ENCODE measurements at places on chromosomes 4 and X.
A peak's percentile ranks its signal among the peaks of the same experiment; 100 is the strongest.

GRCh38 chr4:18813055-18813454 is 791.5 kb upstream of the LCORL start:
- H3K27ac ChIP-seq = no peak overlapping the region
- peaks cover 2% of the 10 kb centered on the region for H3K4me1 ChIP-seq
- H3K36me3 ChIP-seq = no peaks in the 10 kb centered on the region
- H3K4me3 ChIP-seq = no peak overlapping the region

DNA sequence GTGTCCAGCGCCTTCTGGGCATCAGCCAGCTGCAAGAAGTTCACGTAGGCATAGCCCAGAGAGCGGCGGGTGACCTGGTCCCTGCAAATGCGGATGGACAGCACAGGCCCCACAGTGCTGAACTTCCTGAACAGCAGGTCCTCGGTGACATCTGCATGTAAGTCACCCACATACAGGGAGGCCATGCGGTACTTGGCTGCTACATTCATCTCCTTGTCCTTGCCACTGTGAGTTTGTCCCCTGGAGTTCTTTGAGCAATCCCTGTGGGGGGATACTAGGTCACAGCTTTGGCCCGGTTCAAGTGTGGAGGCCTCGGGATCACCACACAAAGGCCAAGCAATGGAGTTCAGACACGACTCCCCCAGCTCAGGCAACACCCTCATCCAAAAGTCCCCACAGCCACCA is 776 bp downstream of the PABPC4L start:
- H3K36me3 ChIP-seq = no peaks in the 10 kb centered on the region
- H3K4me3 ChIP-seq = peak overlapping the region; percentile 79
- no peak for DNase-seq
- H3K4me1 ChIP-seq = peaks cover 5% of the 10 kb centered on the region

DNA sequence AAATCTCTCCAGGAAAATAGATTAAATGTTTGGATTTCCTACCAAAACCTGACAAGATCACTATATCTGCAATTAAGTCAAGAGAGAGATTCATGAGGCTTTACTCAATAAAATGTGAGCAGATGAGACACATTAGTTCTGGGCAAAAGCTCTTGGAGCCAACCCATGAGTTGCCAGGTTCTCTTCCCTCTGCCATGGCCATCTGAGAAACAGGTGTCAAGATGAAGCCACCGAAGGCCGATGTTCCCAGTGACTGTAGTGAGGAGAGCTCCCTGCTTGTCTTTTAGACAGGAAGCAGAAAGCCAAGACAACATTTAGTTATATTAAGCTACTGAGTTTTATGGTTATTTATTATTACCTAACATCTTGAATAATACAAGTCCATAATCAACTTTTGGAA is 1068.7 kb downstream of the STPG2 start:
- H3K27me3 ChIP-seq = no peaks in the 10 kb centered on the region
- H3K27ac ChIP-seq = no peak overlapping the region
- no peak overlapping the region for H3K4me3 ChIP-seq

DNA sequence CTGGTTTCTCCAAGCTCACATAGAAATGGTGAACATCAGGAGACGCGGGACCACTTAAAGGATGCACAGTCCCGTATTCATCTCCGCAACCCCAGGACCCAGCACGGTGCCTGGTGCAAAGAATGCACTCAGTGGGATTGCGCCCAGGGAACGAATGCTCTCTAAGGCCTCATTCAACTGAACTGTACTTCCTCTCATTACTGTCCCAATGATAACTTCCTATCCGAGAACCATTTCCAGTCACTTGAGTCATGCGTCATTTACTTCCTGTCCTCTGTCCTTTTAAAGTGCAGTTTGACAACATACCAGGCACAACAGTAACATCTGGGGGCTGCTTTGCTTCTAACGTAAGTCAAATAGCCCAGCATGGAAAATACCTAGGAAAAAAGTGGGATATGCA is 75.7 kb downstream of the RBM47 start:
- no peak for DNase-seq
- H3K4me1 ChIP-seq = no peaks in the 10 kb centered on the region
- H3K27me3 ChIP-seq = no peaks in the 10 kb centered on the region
- H3K27ac ChIP-seq = no peak overlapping the region
- H3K4me3 ChIP-seq = no peak overlapping the region

GRCh38 chr4:188187106-188187505 is 47.9 kb downstream of the TRIML1 start:
- H3K27ac ChIP-seq = no peak overlapping the region
- peaks cover 2% of the 10 kb centered on the region for H3K27me3 ChIP-seq
- H3K4me1 ChIP-seq = no peaks in the 10 kb centered on the region
- H3K4me3 ChIP-seq = no peak overlapping the region
- no peaks in the 10 kb centered on the region for H3K36me3 ChIP-seq
- no peak for DNase-seq

- H3K36me3 ChIP-seq = no peaks in the 10 kb centered on the region
- H3K27ac ChIP-seq = peak overlapping the region; percentile 93
- H3K27me3 ChIP-seq = peaks cover 5% of the 10 kb centered on the region
- H3K4me1 ChIP-seq = peaks cover 38% of the 10 kb centered on the region
- peak overlapping the region; percentile 69 for H3K4me3 ChIP-seq
Measured at GRCh38 chr4:118335774-118336173, 17.0 kb downstream of the PRSS12 start.

GRCh38 chrX:13101441-13102139 is 57.2 kb upstream of the FAM9C start:
- H3K27ac ChIP-seq = no peak overlapping the region
- no peaks in the 10 kb centered on the region for H3K27me3 ChIP-seq
- H3K36me3 ChIP-seq = no peaks in the 10 kb centered on the region
- no peak overlapping the region for H3K4me3 ChIP-seq
- no peak for DNase-seq

GRCh38 chr4:6935965-6936364 is 26.3 kb downstream of the TBC1D14 start:
- no peak for DNase-seq
- H3K27me3 ChIP-seq = peaks cover 20% of the 10 kb centered on the region
- H3K27ac ChIP-seq = no peak overlapping the region
- peaks cover 41% of the 10 kb centered on the region for H3K4me1 ChIP-seq
- H3K4me3 ChIP-seq = no peak overlapping the region

DNA sequence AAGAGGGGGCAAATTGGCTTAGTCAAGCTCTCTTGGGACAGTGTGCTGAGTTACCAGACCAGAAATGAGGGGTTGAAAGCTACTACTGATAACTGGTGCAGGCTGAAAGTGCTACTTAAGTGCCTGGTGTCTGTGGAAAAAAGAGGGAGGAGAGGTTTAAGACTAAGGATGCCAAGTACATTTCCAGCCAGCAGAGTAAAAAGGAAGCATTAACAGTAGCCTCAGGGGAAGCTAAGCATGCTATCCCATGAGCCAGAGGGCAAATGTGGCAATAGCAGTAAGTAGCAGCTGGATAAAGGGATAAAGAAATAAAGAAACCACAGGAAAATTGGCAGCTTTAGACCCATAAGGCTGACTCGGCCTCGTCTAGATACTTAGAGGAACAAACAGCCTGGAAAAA is 196.3 kb upstream of the MAB21L2 start:
- peak overlapping the region; percentile 44 for H3K4me3 ChIP-seq
- peaks cover 16% of the 10 kb centered on the region for H3K4me1 ChIP-seq
- DNase-seq = no peak
- H3K27ac ChIP-seq = peak overlapping the region; percentile 92
- H3K36me3 ChIP-seq = no peaks in the 10 kb centered on the region
- H3K27me3 ChIP-seq = peaks cover 4% of the 10 kb centered on the region

GRCh38 chr4:147899512-147899911 is 167.6 kb downstream of the ARHGAP10 start:
- H3K36me3 ChIP-seq = peaks cover 8% of the 10 kb centered on the region
- no peak for DNase-seq
- H3K4me3 ChIP-seq = no peak overlapping the region

- no peaks in the 10 kb centered on the region for H3K36me3 ChIP-seq
- no peaks in the 10 kb centered on the region for H3K27me3 ChIP-seq
- H3K27ac ChIP-seq = no peak overlapping the region
- H3K4me1 ChIP-seq = peaks cover 6% of the 10 kb centered on the region
- no peak for DNase-seq
Measured at GRCh38 chr4:175308236-175308635, 390.1 kb downstream of the ADAM29 start.

- no peak for DNase-seq
- no peak overlapping the region for H3K4me3 ChIP-seq
Measured at GRCh38 chr4:74665346-74665745, 129.0 kb downstream of the BTC start.

GRCh38 chr4:83062739-83063138 is 27.8 kb downstream of the COPS4 start:
- DNase-seq = no peak
- no peak overlapping the region for H3K4me3 ChIP-seq
- no peak overlapping the region for H3K27ac ChIP-seq
- no peaks in the 10 kb centered on the region for H3K27me3 ChIP-seq
- H3K36me3 ChIP-seq = no peaks in the 10 kb centered on the region
- peaks cover 6% of the 10 kb centered on the region for H3K4me1 ChIP-seq

DNA sequence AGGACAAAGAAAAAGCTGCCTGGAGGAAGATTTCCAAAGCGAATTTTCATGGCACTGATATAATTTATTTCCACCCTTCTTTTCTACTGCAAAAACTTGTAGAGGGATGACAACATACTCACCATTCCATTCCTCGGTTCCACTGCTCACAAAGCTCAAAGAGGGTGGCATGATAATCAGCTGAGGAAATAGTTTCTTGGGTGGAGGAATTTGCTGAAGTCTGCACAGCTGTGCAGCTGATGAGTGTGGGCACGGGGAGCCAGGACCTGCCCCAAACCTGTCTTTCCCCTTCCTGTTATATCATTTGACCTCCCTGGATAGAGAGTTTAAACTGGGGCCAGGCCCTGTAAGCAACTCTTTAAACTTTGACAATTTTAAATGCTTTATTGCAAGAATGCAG is 160.6 kb downstream of the PACRGL start:
- no peaks in the 10 kb centered on the region for H3K4me1 ChIP-seq
- DNase-seq = no peak
- H3K4me3 ChIP-seq = no peak overlapping the region
- no peak overlapping the region for H3K27ac ChIP-seq
- no peaks in the 10 kb centered on the region for H3K36me3 ChIP-seq

GRCh38 chr4:7187168-7187535 is 5.2 kb upstream of the SORCS2 start:
- no peak overlapping the region for H3K27ac ChIP-seq
- peaks cover 7% of the 10 kb centered on the region for H3K27me3 ChIP-seq
- no peak overlapping the region for H3K4me3 ChIP-seq
- no peaks in the 10 kb centered on the region for H3K36me3 ChIP-seq
- no peaks in the 10 kb centered on the region for H3K4me1 ChIP-seq

- no peak overlapping the region for H3K27ac ChIP-seq
- no peaks in the 10 kb centered on the region for H3K27me3 ChIP-seq
- H3K36me3 ChIP-seq = no peaks in the 10 kb centered on the region
- no peak for DNase-seq
- H3K4me3 ChIP-seq = no peak overlapping the region
Measured at GRCh38 chrX:136166221-136166855, 19.0 kb downstream of the FHL1 start.

DNA sequence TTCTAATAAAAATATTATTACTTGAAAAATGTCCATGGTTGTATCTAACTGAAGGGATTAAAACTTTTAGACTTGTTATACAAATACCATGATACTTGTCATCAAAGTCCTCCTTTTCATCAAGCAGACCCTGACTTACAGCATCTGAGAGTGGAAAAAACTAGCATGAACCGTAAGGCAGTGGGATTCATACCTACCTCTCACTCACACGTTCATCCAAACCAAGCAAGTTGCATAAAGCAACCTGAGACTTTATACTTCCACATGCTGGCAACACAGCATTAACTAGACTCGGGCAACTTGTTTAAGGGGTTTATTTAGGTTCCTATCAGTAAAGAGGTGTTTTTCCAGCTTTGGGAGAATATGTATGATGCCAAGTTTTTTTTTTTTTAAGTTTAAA is 22.6 kb upstream of the TLR7 start:
- peaks cover 2% of the 10 kb centered on the region for H3K27me3 ChIP-seq
- DNase-seq = no peak
- H3K4me1 ChIP-seq = no peaks in the 10 kb centered on the region
- H3K27ac ChIP-seq = no peak overlapping the region
- H3K36me3 ChIP-seq = no peaks in the 10 kb centered on the region

GRCh38 chr4:968221-968620 is 5.1 kb downstream of the DGKQ start:
- H3K4me1 ChIP-seq = peaks cover 8% of the 10 kb centered on the region
- H3K27ac ChIP-seq = no peak overlapping the region
- DNase-seq = no peak

- H3K36me3 ChIP-seq = no peaks in the 10 kb centered on the region
- no peak overlapping the region for H3K4me3 ChIP-seq
- H3K4me1 ChIP-seq = no peaks in the 10 kb centered on the region
- DNase-seq = no peak
Measured at GRCh38 chr4:170307182-170307581, 217.4 kb upstream of the AADAT start.

DNA sequence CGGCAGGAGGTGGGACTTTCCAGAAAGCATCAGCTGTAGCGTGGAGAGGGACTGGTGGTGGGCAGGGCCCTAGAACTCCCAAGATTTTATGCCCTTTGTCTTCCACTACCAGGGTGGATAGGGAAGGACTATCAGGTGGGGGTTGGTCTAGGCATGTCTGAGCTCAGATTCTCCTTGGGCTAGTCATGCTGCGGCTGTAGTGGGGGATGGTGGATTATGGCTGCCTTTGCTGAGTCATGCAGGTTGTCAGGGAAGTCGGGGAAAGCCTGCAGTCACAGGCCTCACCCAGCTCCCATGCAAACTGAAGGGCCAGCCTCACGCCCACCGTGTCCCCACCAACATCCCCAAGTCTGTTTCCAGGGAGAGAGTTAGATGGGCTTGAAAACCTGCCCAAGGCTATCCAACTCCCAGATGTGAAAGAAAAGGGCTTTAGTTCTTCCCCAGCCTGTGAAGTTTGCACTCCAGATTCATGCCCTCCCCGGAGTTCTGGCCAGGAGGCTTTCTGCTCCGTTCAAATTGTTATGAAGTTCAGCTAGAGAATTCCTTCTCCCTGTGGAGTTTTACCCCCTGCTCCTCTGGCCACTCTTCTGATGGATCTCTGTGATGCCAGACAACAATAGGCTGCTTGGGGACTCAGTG is 13.4 kb upstream of the MEPE start:
- H3K27me3 ChIP-seq = no peaks in the 10 kb centered on the region
- H3K4me1 ChIP-seq = no peaks in the 10 kb centered on the region
- no peak overlapping the region for H3K4me3 ChIP-seq
- no peak for DNase-seq

DNA sequence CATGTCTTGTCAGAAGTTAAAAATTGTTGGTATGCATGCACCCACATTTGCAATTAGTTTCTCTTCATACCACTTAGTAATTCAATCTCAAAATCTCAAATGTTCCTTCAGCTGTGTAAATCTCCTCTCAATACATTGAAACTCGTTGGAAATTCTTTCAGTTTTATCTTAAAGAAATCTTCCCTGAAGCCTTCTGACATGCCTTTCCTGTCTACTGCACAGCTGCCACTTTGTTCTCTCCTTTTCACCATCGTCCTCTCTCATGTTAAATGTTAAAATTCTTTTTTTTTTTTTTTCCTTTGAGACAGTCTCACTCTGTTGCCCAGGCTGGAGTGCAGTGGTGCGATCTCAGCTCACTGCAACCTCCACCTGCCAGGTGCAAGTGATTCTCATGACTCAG is 30.9 kb downstream of the MCUB start:
- no peak for DNase-seq
- H3K27ac ChIP-seq = no peak overlapping the region
- H3K27me3 ChIP-seq = no peaks in the 10 kb centered on the region
- no peaks in the 10 kb centered on the region for H3K4me1 ChIP-seq
- no peak overlapping the region for H3K4me3 ChIP-seq

All from glutamatergic neuron (in vitro differentiated cells).